ENCODE measurements at places on chromosomes 16 and 17.
A peak's percentile ranks its signal among the peaks of the same experiment; 100 is the strongest.

DNA sequence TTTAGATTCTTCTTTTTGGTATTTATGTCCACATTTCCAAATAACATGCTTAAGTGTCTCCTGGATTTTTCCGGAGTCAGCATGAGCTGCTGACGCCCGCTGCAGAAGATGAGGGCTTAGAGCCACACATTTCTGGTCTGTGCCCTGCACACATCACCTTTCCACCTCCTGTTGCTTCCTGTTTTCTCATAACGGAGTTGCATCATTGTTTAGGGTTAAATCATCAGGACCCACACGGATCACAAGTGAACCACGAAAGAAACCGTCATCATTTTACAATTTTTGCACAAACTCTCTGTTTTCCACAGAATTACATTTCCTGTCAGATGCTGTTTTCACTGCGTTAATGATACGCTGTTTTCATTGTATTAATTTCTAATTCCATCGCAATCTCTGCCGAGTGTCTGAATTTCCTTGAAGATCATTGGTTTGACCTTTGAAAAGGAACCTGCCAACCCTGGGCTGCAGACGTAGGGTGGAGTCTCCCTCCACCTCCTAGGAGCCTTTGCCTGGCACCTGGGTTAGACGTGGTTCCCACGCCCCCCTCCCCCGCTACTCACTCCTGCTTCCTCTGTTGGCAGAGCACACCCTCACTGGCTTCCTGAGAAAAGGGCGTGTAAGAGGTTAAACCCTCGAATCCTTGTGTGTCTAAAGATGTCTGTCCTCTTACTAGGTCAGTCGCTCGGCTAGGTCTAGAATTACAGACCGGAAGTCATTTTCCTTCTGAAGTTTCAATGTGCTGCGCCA is 68.2 kb downstream of the RNF213 start:
- no peak for DNase-seq

- no peak for DNase-seq
Measured at GRCh38 chr17:62601471-62601870, 26.0 kb upstream of the MRC2 start.

DNA sequence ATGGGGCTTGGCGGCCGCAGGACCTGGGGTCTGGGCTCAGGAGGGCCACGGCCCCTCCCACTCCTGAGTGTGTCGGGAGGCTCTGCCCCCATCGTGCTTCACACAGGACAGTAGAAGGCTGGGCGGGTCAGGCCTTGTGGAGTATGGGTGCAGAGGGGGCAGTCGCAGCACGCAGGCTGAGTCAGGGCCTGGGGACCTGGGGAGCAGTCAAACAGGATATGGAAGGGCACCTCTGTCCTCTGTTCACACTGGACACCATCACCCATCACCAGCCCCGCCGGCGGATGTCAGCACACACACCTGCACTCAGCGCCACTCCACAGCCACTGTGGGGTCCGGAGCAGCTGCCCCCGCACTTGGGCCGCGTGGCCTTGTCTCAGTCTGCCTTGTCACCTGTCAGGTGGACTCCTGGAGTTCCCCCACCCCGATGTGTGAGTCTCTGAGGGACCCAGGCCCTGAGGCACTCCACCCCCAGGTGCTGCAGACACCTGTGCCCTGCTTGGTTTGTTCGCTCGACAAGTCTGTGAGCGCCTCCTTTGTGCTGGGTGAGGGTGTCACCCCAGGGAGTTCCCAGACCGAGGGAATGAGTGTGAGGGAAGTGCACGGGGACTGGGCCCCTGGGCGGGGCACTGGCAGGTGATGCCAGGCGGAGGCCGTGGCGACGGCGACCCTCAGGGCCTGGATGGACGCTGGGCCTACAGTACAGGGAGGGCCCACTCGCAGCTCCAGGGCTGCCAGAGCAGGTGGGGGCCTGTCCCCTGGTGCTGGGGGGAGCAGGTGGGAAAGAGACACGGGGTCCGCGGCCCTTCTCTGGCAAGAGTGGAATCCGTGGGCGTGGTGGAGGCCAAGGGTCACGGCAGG is 31.7 kb downstream of the ZFPM1 start:
- DNase-seq = peak; percentile 31

GRCh38 chr17:39636927-39637736 is at the start of gene STARD3:
TSS of gene STARD3 (plus strand) at chr17:39637144. CDS start at chr17:39653532, 16,388 bp downstream.
- peak; percentile 64 for DNase-seq

- DNase-seq = no peak
Measured at GRCh38 chr16:67726106-67727034, 7.3 kb upstream of the GFOD2 start.

GRCh38 chr16:87761060-87761459 is 4.7 kb downstream of the KLHDC4 start:
- no peak for DNase-seq

DNA sequence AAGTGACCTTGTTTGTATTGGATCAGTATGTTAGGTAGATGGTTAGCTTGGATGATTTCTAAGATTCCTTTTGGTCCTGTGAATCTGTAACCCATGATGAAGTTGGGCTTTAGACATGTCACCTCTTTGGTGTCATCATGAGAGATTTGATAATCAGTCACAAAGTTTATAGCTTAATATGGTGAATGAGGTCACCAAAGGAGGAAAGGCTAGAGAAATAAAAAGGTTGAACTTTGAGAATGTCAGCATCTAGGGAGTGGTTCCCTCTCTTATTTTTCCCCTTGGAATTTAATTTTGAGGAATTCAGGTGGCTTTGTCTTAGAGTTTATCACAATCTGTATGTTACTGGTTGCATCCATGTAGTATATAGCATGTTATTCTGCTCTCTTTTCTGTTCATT is 45.3 kb downstream of the NLK start:
- DNase-seq = no peak

- no peak for DNase-seq
Measured at GRCh38 chr17:70956726-70957125, 787.4 kb downstream of the KCNJ2 start.

DNA sequence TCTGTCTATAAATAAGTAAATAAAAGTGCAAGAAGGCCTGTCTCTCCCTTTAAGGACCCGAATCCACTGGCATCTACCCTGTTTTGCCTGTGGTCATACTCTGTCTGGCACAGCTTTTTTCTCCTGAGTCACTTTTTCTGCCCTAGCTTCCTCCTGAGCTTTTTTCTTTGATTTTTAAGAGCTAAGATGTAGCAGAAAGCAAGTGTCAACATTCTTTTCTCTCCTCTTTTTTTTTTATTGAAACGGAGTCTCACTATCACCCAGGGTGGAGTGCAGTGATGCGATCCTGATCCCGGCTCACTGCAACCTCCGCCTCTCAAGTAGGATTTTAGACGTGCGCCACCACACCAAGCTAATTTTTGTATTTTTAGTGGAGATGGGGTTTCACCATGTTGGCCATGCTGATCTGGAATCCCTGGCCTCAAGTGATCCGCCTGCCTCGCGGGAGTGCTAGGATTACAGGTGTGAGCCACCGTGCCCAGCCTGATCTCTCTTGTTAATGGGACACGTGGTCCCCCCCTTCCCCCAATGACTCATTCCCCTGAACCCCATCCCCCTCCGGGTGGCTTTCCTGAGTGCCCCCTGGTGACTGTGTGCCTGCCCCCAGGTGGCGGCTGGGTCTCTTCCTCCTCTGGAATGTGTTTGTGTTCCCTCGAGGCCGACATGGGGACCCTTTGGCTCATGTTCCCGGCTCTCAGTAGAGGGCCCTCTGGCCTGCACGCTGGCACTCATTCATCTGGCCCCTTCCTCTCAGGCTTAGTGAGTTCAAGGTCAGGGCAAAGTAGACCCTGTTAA is 14.2 kb downstream of the C16orf90 start:
- DNase-seq = no peak

GRCh38 chr16:86016201-86016965 is 117.4 kb downstream of the IRF8 start:
- DNase-seq = peak; percentile 4

DNA sequence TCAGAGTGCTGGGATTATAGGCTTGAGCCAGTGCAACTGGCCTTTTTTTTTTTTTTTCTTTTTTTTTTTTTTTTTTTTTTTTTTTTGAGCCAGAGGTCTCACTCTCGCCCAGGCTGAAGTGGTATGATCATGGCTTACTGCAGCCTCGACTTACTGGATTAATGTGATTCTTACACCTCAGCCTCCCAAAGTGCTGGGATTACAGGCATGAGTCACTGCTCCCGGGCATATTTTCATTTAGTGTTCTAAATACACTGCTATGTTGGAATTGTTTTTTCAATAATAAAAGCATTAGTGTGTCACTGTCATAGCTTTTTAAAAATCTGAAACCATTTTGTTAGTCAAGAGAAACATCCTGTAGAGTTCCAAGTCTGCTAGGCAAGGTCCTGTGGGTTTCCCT is 40.3 kb downstream of the NDE1 start:
- no peak for DNase-seq

GRCh38 chr16:69327585-69328310 is 2.6 kb downstream of the PDF start:
- DNase-seq = no peak

DNA sequence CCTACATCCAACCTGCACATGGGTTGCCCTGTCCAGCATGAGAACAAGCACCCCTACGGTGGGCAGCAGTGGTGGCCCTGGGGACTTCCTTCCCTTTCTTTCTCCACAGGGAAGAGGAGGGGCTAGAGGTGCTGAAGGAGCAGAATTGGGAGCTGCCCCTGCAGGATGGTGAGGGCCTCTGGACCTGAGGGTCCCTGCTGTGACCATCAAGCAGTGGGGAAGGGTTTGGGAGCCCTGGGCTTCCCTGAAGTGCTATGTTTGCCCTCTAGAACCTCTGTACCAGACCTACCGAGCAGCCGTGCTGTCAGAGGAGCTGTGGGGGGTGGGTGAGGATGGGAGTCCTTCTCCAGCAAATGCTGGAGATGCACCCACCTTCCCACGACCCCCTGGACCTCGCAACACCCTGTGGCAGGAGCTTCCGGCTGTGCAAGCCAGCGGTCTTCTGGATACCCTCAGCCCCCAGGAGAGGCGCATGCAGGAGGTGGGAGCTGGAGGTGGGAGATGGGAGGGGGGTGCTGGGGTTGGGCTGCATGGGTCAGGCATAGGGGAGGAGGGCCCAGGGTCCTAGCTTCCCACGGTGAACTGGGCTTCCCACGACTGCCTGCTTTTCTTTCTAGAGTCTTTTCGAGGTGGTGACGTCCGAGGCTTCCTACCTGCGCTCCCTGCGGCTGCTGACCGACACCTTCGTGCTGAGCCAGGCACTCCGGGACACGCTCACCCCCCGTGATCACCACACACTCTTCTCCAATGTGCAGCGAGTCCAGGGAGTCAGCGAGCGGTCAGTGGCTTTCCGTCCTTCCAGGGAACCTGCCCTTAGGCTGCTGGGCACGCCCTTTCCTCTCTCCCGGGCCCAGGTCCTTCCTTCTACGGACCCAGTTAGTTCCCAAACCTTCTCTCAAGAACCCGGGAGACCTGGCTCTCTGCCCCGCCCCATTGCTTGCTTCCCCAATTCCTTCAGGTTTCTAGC is 5.0 kb downstream of the ARHGEF15 start:
- no peak for DNase-seq

GRCh38 chr17:65054602-65055001 is 1.9 kb downstream of the GNA13 start:
- no peak for DNase-seq

DNA sequence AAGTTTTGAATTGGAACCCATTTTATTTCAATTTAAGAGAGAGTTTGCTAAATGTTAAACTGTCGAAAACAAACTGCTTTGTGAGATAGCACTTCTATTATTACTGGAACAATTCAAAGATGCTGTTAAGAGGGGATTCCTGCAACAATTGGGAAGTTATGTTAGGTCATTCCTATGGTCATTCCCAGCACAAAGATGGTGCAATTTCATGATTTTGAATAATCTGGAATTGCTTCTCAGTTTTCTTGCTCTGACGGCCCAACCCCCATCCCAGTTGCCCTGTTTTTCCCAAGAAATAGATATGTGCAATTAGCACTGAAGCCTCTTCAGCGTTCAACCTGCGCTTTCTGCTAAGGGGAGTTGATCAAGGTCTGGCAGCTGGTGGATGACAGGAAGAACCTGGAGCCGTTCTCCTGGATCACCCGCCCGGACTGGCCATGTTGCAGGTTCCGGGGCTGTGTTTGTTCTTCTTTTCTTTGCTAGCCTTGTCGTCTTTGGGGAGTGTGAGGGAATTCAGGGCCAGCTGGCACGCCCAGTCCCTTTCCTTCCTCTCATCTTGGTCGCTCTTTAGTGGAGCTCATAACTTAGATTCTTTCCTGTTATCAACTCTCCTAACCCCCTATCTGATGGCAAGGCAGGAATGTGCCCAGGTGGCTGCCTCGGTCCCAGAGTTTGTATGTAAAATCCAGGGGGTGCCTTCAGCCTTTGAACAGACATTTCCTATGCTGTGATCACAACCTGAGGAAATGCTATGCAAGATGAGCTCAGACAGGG is 29.0 kb upstream of the IRF8 start:
- no peak for DNase-seq

DNA sequence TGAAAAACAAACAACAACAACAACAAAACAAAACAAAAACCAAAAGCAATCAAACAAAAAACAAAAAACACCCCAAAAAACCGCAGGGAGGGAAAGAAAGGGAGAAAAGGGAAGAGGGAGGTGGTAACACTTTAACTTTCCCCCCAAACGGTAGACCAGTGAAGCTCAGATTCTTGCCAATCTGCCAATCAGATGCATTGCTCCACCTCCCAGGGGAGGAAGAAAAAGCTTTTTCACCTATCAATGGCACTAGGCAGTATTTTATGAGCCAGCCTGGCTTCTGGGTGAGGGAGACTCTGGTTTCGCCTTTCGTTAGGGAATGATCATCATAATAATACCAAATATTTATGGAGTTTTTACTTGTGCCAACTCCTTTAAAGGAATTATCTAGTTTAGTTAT is 94.1 kb downstream of the GPR139 start:
- no peak for DNase-seq

DNA sequence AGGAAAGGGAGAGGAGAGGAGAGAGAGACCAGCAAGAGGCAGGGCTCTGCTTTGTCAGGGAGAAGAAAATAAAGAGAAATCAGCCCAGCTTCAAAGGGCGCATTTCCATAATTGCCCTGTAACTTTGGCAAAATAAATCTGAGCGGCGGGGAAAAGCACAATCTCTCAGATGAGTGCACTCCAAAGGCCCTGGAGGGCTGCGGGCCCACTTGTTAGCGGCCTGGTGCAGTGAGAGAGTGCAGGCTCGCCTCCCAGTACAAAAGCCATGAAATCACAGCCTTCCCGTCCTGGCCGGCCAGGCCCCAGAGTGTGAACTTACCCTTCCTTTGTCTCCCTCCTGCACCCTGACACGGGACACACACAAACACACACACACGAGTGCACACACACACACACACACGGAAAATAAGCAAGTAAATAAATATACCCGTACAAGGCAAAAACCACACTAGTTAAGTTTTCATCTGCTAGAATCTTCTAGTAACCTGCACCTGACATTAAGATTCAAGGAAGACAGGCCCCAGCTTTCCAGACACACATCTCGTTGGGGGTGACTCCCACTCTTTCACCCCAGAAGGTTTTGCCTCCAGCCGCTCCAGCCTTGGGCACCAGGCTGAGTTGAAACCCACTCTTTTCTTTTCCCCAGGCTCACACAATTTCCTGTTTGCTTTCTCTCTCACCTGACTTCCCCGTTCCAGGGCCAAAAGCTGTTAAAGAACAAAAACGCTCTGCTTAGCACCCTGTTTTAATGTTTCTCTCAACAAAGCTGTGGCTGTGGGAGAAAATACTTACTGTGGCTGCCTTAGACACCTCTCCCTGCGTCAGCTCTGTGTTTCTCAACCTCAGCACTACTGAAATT is 8.5 kb downstream of the IRX3 start:
- DNase-seq = no peak
